ENCODE measurements at places on chromosomes 12 and 14.

GRCh38 chr14:33689680-33690079, 261.2 kb downstream of the EGLN3 start:
- DNase-seq, result no peak

GRCh38 chr12:127174881-127175280, 1092.1 kb upstream of the TMEM132C start:
- no peak for DNase-seq

DNA sequence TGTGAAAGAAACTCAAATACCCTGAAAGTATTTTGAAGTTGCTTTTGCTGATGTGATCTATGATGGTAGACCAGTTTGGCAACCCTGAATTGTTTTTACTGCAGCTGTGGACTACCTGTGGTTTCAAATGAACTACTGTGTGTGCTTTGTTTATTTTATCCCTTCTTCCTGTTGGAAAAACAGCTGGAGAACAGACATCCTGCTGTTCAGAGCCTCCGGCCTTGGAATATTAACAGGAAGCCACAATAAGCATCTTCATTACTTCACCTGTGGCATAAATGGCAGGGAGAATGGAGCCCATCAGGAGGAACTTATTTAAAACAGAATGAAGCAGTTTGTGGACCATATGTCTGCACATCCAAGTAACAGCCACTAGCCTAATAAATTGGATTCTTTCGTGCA, 104.8 kb downstream of the DUSP6 start:
- DNase-seq, result no peak

- no peak for DNase-seq
Measured at GRCh38 chr14:60970146-60970545, 10.7 kb downstream of the TRMT5 start.

- DNase-seq, result no peak
Measured at GRCh38 chr12:19577281-19577530, 137.9 kb downstream of the AEBP2 start.

- no peak for DNase-seq
Measured at GRCh38 chr14:77113644-77114043, 15.6 kb downstream of the CIPC start.
